HL-60 (cell line): ENCODE measurements at places on chromosomes 3 and 15.
A peak's percentile ranks its signal among the peaks of the same experiment; 100 is the strongest.

DNA sequence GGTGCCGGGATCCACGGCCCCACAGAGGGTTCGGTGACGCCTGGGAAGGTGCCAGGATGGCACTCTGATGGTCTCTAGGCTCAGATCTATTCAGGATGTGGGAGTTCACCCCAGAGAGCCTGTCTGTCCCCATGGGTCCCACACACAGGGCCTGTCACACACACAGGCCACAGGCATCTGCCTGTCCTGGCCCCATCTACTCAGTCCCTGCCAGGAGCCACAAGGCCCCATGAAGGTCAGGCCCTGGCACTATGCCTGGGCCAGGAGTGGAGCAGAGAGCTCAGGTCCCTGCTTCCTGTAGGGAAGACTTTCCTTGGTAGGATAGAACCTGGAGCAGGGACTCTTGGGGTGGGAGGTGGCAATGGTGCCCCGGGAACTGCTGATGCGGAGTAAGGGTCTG is 49.0 kb upstream of the FURIN start:
- no peak for DNase-seq

DNA sequence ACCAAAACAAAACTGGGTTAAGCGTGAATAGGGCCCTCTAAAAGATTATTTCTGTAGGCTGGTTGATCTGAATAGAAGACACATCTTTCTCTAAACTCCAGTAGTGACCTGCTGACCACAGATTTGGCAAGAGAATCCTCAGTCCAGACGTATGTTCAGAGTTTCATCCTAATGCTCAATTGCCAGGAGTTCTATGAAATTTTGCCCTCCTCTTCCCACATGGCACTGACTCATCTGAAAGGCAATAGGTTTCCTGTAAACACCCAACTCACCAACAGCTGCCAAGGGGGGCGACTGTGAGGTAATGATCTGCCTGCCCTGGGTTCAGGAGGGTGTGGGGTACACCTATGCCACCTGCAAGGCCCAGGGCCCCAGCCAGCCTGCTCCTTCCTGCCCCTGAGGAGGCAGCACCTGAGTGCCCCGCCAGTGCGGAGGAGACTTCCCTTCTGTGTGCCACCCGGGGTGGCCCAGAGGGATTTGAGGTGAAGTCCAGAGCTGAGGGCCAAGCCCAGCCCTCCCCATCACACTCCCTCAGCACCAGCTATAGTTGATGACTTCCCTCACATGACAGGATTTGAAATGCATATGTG is 8.4 kb upstream of the PLA2G4D start:
- no peak for DNase-seq

GRCh38 chr15:51708013-51708412 is 26.7 kb downstream of the SCG3 start:
- DNase-seq = no peak

DNA sequence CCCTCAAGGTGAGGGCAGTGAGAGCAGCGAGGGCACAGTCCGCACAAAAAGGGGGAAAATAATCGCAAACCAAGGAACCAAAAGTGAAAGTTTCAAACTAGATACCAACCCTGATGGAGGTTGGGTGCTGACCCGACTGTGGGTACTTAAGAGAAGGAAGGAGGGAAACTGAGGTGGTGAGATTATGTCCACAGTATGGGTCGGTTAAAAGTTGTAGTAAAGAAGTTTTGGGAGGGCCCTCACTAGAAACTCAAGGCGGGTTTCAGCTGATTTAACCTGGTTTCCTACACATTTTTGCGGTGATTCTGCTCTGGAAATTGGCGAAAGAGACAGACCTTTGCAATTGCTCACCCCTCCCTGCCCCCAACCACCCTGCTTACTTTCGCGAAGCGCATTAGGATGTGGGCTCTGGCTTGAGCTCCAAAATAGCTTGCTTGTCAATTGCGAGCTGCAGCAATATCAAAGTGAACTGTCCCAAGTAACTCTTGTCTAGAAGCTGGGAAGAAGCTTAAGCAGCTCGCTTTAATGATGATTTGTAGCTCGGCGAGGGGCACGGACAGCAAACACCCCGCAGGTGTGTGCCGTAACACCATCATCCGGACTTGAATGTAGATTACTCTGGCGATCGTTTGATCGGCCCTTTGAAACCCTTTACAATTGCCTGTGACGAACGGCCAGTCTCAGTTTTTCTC is 15.8 kb downstream of the SOX2 start:
- no peak for DNase-seq

DNA sequence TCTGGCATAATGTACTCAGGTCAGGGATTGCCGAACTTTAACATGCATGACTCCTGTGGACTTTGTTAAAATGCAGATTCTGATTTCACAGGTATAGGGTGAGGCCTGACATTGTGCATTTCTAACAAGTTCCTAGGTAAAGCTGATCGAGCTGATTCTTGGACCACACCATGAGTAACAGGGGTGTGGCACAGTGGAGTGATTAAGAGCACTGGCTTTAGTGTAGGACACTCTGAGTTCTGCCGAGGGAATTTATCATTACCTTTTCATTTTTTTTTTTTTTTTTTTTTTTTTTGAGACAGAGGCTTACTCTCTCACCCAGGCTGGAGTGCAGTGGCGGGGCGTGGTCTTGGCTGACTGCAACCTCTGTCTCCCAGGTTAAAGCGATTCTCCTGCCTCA is 169.3 kb downstream of the ADAMTS9 start:
- DNase-seq = no peak

DNA sequence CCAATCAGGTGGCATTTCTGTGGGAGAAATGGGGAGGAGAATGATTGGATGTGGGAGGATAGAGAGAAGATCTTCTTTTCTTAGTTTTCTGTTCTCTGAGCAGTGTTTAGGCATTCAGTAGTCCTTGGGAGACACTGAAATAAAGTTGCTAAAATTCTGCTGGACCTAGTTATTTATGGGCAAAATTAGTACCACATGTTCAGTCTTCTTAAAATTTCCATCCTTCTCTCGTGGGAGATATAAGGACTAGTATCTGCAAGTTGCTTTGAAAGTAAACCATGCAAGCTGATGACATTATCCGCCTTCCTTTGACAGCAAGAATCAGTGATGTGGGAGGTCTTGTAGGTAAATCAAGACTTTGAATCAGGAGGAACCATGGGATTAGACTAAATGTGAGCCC is 19.9 kb upstream of the CHST2 start:
- no peak for DNase-seq

DNA sequence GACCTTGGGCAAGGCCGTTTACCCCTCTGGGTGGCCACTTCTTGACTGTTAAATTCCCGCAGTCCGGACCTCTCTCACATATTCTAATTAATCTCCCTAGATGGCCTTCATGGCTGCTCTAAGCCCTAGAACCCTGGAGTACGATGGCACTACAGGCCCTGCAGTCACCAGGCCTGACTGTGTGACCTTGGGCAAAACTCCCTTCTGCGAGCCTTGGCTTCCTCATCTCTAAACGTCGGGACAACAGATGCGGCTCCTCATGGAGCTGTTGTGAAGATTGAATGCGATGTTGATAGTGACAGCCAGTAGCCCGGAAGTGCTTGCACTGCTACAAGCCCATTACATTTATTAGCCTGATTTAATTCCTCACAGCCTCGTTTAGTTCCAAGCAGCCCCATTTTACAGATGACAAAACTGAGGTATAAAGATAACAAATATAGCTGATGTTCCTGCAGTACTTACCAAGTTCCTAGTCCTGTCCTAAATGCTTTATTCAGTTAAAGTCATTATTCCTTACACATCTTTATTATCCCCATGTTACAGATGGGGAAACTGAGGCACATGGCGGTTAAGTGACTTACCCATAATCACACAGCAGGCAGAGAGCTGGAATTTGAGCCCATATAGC is 10.3 kb downstream of the EPHB3 start:
- no peak for DNase-seq

GRCh38 chr3:139978966-139979365 is 44.0 kb downstream of the CLSTN2 start:
- DNase-seq = no peak

- DNase-seq = peak; percentile 74
Measured at GRCh38 chr3:132660052-132660810, at the start of gene UBA5. Gene UBA5 (plus strand): TSS chr3:132660329. CDS start chr3:132660538, 209 bp downstream.

DNA sequence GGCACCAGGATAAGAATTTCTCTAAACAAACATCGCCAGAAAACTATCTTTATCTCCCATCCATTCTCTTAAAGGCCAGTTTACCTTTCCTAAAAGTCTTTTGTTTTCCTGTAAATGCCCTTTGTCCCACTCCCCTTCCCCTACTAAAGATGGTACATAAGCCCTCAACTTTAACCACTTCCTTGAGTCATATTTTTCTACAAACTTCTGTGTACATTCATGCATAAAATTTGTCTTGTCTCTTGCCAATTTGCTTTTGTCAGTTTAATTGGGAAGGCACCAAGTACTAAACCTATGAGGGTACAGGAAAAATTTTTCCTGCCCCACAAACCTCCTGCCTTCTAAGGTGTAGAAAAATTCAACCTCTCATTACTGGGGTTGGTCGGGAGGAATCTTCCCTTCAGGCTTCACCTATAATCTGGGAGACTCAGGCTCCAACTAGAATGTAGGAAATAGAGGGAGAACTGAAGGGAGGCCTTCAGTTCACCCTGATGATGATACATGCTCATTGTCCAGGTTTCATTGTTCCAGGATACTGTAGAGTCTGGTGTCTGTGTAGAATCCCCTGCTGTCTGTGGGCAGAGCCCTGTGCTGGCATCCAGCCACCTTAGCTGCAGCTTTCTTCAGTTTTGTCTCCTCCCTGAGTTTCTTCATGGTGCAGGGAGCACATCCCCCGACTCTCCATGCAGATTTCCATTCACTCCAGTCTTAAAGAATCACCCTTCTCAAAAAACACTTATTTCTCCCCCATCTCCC is 53.2 kb downstream of the CD200R1L start:
- no peak for DNase-seq

GRCh38 chr3:138768125-138768524 is 66.6 kb downstream of the PIK3CB start:
- DNase-seq = no peak

DNA sequence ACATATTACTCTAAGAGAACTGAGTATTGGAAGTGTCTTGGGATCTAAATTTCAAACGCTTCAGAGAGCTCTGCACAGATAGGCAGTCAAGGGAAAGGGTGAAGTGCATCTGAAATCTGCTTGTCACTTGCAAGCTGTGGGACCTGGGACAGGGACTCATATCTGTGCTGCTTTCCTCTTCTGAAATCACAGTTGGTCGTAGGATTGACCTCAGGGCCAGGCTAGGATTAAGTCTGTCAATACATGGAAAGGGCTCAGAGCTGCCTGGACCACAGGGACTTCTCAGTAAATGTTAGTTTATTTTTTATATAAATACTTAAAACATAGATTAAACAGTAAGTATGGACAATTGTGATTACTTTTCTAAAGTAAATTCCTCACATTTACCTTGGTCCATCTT is 74.7 kb upstream of the CMTM7 start:
- no peak for DNase-seq

DNA sequence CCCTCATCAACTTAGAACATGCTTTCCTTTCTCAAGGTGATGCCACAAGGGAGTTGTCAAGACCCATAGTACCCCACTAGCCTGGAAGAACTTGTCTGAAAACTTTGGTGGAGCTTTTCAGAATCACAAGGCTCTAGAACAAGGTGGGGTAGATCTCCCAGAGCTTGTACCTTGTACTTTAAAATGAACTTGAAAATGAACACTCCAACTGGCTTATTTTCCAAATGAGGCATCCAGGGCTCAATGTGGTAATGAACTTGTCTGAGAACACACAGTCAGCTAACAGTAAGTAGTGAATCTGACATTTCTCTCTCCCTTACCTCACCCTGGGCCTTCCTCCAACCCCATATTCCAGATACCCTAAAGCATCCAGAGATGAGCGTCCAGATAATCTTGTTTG is 81.8 kb upstream of the THBS1 start:
- no peak for DNase-seq
